Upper lobe of right lung (tissue), 1 donor: ENCODE measurements at places on chromosomes 11 and 22. TPM values are rescaled to one million over a fixed set of nuclear protein-coding genes. Genes with fewer than 3 reads are reported as not detected.

Gene SMIM35
- total RNA-seq, result not detected

DNA sequence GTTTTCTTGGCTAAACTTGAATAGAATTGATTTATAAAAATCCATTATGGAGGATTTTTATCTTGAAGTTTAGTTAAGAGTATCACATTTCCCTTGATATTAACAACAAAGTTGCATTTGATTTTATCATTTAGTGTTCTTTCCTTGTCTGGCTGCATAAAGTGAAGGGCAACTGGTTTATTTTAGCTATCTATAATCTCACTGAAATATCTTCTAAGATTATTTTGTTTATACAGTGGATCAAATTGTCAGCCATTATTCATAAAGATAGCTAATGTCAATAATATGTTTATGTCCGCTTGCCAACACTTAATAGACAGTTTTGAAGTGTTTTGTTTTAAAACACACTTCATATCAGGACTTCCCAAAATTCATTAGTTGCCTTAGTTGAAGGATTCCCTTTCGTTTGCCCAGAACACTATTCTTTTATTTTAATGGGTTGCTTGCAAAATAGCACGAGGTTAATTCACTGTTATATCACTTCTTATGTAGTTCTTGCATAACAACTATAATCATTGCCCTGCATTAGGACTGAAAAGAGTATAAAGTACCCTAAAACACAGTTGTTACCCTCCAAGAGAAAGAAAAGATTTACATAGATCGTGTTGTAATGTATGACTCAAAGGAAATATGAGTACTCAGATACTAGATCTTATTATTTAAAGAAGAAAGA lies 73.0 kb downstream of the MSANTD4 start:
- no peak for DNase-seq
- no peak overlapping the region for H3K4me3 ChIP-seq
- H3K27me3 ChIP-seq, result no peaks in the 10 kb centered on the region
- no peaks in the 10 kb centered on the region for H3K36me3 ChIP-seq
- H3K4me1 ChIP-seq, result no peaks in the 10 kb centered on the region
- no peak overlapping the region for H3K27ac ChIP-seq

DNA sequence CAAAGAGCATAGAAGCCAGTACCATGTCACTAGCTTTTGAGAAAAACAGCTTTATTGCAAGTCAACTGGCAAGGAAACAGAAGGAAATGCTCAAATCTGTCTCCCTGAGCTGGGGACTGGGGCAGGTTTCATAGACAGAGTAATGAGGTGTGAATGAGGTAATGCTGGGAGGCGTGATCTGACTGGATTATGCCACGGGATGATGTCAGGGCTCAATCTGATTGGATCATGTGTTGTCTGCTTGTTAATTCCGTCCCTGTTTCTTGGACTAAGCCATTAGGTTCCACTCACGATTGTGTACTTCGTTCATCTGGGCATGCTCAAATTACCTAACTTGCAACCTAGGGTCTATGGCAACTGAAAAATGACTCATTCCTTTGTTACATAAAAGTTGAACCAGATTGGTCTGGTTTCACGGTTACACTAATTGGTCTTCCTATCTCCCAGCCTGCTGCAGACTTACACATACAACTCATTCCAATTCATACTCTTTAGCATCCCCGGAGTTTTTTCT lies 20.2 kb upstream of the OR10A5 start:
- H3K27ac ChIP-seq, result no peak overlapping the region
- DNase-seq, result no peak
- H3K27me3 ChIP-seq, result no peaks in the 10 kb centered on the region
- H3K36me3 ChIP-seq, result no peaks in the 10 kb centered on the region

Gene RGL4
- 1.2 TPM for total RNA-seq

Gene NFAM1
- total RNA-seq, result 12.6 TPM

DNA sequence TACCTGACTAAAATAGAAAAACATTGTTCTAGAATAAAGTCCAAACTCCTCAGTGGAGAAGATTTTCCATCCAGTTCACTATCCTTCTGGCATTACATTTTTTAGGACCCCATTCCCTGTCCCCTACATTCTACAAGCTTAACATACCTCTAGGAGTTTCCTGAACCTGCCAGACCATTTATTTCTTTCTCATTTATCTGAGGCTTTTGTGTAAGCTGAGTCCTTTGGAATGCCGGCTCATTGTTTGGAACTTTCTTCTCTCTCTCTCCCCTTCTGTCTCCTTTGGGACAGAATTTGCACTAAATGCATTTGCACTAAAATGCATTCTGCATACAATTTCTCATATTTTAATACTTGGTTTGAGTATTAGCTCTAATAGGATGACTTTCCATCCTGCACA lies 393.0 kb upstream of the ANO3 start:
- no peaks in the 10 kb centered on the region for H3K27me3 ChIP-seq
- no peak overlapping the region for H3K27ac ChIP-seq
- H3K4me1 ChIP-seq, result no peaks in the 10 kb centered on the region
- no peak for DNase-seq

DNA sequence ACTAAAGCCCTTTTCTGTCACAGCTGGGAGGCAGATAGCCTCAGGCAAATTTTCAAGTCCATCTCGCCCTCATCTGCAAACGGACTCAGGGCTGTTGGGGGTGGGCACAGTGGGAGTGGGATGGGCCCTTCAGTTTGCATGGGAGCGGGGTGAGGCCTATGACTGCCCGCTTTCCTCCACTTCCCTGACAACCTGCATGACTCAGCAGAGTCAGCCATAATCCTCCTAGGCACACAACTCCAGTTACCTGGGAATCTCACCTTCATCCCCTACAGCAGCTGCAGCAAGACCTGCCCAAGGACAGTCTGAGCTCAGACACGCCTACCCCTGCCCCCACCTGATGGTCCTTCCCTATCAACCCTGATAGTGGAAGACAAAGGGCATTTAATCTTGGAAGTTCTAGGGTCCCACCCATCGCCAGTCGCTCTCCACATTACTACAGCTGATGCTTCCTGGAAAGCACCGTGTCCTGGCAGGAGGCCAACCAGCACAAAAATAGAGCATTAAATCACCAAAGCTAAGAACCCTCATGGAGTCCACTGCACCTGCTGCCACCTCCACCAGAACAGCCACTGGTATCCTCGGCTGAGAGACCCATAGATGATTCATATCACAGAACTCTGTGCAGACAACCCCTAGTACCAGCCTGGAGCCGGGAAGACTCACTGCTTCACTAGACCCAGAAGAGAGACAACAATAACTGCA lies 319.3 kb downstream of the DCDC1 start:
- H3K27me3 ChIP-seq, result no peaks in the 10 kb centered on the region
- no peak for DNase-seq
- no peaks in the 10 kb centered on the region for H3K4me1 ChIP-seq

Gene CD248
- total RNA-seq, result 10.0 TPM

- H3K4me3 ChIP-seq, result no peak overlapping the region
- DNase-seq, result no peak
- H3K36me3 ChIP-seq, result peaks cover 88% of the 10 kb centered on the region
- peaks cover 30% of the 10 kb centered on the region for H3K4me1 ChIP-seq
- H3K27me3 ChIP-seq, result no peaks in the 10 kb centered on the region
These were observed 50.9 kb downstream of the ARFGAP3 start for GRCh38 chr22:42805998-42806830.

DNA sequence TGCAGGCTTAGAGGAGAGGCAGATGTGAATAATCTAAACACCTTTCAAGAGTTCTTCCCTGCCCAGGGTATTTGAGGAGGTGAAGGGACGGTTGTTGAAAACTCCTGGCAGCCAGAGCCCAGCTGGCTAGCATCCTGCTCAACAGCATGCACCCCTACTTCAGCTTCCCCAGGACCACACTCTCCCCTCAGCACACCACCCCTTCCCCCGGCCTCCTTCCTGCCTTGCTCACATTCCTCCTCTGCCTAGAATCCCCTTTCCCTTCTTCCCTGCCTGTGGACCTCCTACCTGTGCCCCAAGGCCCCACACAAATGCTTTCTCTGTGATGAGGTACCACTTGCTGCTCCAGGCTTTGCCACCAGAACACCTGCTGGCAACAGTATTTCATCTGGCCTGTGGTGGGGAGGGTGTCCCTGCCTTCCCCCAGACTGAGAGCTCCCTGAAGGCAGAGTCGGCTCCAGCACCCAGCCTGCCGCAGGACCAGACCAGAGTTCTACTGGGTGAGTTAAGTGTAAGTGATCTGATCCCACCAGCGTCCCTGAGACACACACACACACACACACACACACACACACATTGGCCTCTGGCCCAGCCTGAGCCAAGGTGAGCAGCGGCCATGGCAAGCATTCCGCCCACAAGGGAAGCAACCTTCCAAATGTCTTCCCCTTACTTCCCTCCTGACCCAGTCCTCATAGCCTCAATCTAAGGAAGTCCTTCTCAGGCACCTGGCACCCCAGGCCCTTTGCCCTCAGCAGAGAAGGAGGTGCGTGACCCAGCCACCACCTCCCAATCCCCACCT lies 79.5 kb downstream of the PDE2A start:
- H3K4me3 ChIP-seq, result no peak overlapping the region
- H3K27ac ChIP-seq, result no peak overlapping the region
- DNase-seq, result no peak
- H3K36me3 ChIP-seq, result no peaks in the 10 kb centered on the region
- peaks cover 8% of the 10 kb centered on the region for H3K4me1 ChIP-seq
- H3K27me3 ChIP-seq, result peaks cover 25% of the 10 kb centered on the region

DNA sequence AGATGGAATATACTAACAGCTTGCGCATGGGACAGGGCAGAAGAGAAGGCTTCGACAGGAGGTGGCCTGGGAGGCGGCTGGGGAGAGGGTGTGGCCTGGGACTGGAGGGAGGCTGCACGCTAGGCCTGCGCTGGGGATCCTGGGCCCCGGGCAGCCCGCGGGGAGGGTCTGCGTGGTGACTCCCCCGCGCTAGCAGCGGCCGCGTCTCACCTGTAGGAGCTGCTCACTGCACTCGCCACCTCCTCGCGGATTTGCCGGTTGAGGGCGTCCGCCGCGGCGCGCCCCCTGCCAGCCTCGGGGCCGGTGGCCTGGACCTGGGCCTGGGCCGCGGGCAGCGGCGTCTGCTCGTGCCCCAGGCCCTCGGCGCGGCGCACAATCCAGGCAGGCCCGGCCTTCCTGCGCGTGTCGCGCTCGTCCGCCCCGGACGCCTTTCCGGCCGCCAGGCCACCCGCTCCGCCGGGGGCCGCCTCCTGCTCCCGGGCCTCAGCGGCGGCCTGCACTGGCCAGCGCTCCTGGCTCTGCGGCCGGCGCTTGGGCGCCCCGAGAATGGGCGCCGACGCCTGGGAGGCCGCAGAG lies 1.5 kb downstream of the MAP6 start:
- H3K4me1 ChIP-seq, result peaks cover 13% of the 10 kb centered on the region
- H3K27me3 ChIP-seq, result peaks cover 32% of the 10 kb centered on the region
- DNase-seq, result peak; percentile 77
- H3K4me3 ChIP-seq, result peak overlapping the region; percentile 52
- H3K36me3 ChIP-seq, result no peaks in the 10 kb centered on the region
- peak overlapping the region; percentile 17 for H3K27ac ChIP-seq

DNA sequence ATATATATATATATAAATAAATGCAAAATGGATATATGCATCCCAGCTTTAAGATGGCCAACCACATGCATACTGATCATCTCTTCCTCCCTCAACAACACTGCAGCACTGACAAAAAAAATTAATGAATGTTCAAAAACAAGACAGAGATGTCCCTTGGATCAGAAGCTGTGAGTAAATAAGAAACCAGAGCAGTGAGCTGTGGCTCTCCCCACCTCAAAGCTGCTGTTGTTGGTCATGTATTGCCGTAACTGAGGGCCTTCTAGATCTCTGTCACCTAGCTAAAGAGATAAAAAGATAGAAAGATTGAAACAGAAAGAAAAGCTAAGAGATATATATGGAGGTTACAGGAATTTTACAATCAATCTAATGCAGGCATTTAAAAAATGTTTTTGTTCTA lies 15.5 kb upstream of the TMEM135 start:
- H3K27ac ChIP-seq, result no peak overlapping the region
- no peaks in the 10 kb centered on the region for H3K4me1 ChIP-seq
- no peaks in the 10 kb centered on the region for H3K36me3 ChIP-seq
- no peak for DNase-seq

Gene RIMBP3B
- 0.09 TPM for total RNA-seq

DNA sequence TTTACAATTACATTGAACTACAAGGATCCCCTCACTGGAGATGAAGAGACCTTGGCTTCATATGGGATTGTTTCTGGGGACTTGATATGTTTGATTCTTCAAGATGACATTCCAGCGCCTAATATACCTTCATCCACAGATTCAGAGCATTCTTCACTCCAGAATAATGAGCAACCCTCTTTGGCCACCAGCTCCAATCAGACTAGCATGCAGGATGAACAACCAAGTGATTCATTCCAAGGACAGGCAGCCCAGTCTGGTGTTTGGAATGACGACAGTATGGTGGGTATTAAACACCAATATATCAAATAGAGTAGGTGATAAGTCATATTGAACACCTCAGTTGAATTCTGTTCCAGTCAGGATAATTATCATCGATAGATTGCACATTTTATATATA lies 4.4 kb downstream of the FBXO7 start:
- DNase-seq, result no peak
- H3K4me1 ChIP-seq, result peaks cover 28% of the 10 kb centered on the region
- no peak overlapping the region for H3K4me3 ChIP-seq
- H3K27ac ChIP-seq, result no peak overlapping the region

DNA sequence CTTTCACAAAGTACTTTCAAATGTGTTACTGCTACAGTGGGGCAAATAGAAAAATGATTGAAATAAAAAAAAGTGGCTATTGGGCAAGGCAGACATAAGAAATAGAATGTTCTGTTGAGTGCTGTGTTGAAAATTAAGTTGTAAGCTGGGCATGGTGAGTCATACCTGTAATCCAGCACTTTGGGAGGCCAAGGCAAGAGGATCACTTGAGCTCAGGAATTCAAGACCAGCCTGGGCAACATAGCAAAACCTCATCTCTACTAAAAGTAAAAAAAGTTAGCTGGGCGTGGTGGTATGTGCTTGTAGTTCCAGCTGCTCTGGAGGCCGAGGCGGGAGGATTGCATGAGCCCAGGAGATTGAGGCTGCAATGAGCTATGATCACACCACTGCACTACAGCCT lies 26.9 kb upstream of the LDHA start:
- H3K27ac ChIP-seq, result no peak overlapping the region
- H3K4me1 ChIP-seq, result no peaks in the 10 kb centered on the region
- no peak for DNase-seq
- H3K4me3 ChIP-seq, result no peak overlapping the region

DNA sequence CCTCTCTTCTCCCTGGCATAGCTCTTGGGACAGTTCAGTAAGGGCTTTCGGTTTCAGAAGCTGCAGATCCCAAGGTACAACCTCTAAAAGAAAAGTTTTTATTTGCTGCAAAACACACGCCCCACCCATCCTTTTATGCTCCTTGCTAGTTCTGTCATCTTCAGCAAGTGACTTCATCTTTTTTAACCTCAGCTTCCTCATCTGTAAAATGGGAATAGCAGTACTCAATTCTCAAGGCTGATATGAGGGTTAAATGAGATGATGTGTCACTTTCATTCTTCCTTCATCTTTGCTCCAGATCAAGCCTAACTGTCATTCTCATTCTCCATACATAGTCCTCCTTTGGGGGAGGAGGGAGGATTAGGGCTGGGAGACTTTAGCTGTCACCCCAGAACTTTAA lies 90.0 kb upstream of the ALX4 start:
- peaks cover 2% of the 10 kb centered on the region for H3K27me3 ChIP-seq
- no peak for DNase-seq
- no peak overlapping the region for H3K4me3 ChIP-seq

Gene EIF3M
- total RNA-seq, result 144 TPM
